ENCODE measurements at places on chromosomes 3 and 15. TPM values are rescaled to one million over a fixed set of nuclear protein-coding genes. Genes with fewer than 3 reads are reported as not detected.

- DNase-seq = no peak
Measured at GRCh38 chr3:190676481-190676880, 162.6 kb downstream of the IL1RAP start.

DNA sequence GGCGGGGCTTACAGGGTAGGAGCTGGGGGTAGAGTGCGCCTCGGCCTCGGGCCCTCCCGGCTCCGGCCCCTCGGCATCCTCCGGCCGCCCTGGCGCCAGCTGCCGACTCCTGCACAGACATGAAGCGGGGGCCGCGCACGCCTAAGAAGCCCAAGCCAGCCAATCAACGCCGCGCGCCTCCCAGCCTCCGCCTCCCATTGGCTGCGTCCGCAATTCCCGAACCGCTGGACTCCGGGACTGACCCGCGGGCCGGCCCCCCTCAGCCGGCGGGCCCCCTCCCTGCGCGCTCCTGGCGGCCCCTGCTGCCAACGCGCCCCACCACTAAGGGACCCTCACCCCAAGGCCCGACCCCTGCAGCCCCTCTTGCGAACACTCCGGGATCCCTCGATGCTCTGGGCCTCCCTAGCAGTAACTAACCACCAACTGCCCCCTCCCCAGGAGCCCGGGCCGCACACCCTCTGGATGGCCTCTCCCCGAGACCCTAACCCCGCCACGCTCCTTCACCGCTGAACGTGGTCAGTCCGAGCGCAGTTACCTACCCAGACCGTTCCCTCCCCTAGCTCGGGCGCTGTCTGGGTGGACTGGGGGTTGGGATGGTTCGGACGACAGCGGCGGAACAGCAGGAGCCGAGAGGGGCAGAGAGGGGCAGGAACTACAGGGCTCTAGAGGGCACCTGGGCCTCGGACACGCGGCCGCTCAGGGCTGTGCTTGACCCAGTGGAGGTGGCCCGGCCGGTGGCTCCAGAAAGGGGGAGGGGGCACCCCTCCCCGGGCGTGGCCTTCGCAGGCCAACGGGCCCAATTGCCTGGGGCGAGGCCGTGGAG, 5.0 kb downstream of the GATA2 start:
- peak; percentile 81 for DNase-seq

- no peak for DNase-seq
Measured at GRCh38 chr3:73572368-73572767, 52.4 kb downstream of the PDZRN3 start.

DNA sequence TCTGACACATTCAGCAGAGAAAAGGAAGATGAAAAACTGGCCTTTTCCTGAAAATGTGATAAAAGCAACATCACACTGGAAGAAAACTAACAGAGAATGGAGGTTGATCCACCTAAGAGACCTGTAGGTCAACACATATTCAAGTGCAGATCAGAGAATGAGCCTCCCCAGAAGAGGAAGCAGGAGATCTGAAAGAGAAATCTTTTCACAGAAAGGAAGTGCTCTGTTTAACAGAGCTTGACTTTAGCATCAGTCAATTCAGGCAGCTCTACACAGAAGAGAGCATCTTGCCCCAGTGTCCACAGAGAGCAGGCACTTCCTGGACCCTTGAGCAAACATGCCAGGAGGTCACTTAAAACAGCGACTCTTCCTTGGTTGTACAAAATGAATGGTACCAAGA, 655.4 kb upstream of the GBE1 start:
- DNase-seq = no peak

- DNase-seq = no peak
Measured at GRCh38 chr15:49908933-49909295, 210.1 kb downstream of the ATP8B4 start.

The SETD2 gene
- total RNA-seq = 77.5 TPM
